ENCODE measurements at places on chromosomes 6 and 20.

DNA sequence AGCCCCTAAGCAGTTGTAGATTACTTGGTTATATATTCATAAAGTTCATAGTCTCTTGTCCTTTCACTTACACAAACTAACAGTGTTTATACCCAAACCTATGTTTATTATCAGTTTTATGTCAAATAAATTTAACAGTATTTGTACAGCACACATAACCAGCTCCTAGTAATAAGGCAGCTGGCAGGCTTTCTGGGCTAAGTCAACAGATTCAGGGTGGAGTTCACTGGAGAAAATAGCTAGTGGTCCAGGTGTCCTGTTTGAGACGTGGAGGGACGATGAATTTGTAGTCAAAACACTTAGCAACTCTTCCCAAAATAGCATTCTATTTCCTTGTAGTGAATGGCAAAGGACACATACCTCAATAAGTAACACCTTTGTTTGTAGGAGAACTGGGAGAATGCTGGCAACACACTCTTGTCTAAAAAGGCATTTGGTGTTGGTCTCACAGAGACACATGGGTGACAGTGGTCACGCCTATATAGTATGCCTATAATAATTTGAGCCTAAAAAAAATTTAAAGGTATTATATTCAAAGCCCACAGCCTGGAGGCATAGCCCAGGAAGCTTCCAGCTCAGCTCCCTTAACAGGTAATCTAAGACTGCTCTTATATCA lies 156.4 kb upstream of the CARMIL1 start:
- no peak for DNase-seq

GRCh38 chr6:105495515-105495914 lies 92.6 kb upstream of the PREP start:
- no peak for DNase-seq

GRCh38 chr6:69090132-69090531 lies 455.1 kb downstream of the ADGRB3 start:
- peak; percentile 6 for DNase-seq

- DNase-seq, result no peak
Observed at GRCh38 chr6:124076336-124077048, 272.8 kb downstream of the NKAIN2 start.
